ENCODE measurements at places on chromosomes 6 and 20. TPM values are rescaled to one million over a fixed set of nuclear protein-coding genes. Genes with fewer than 3 reads are reported as not detected.

DNA sequence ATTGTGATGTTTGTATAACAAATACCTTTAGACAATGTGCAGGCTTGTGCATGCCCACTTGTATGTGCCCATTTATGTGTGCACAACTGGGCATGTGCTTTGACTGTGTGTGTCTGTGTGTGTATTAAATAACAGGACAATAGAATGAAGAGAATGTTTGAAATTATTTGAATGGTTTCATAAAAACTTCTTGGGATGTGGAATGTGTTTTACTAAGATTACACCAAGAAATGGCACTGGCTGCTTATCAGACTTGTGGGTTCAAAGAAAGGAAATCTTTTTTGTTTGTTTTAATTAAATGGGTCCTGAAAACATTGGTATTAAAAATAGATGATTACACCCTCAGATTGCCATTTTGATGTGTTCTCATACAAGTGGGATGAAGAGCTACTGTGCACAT lies 191.6 kb upstream of the CCN2 start:
- no peak for DNase-seq

- no peak for DNase-seq
These were observed 14.9 kb upstream of the SLC22A1 start for GRCh38 chr6:160106701-160107100.

GRCh38 chr6:157597461-157598312 lies 216.7 kb downstream of the ZDHHC14 start:
- DNase-seq = no peak

PTK7 gene
- 12.6 TPM for total RNA-seq

GRCh38 chr20:62924442-62925075 lies 1.7 kb downstream of the DIDO1 start:
- DNase-seq = no peak

GRCh38 chr20:17505636-17506517 lies 25.3 kb downstream of the BFSP1 start:
- DNase-seq = no peak

Measured in dorsolateral prefrontal cortex (tissue), 122 donors.